ENCODE measurements at places on chromosomes 6 and 20. TPM values are rescaled to one million over a fixed set of nuclear protein-coding genes. Genes with fewer than 3 reads are reported as not detected.

The MYB gene
- 0.13 TPM for polyA plus RNA-seq

DNA sequence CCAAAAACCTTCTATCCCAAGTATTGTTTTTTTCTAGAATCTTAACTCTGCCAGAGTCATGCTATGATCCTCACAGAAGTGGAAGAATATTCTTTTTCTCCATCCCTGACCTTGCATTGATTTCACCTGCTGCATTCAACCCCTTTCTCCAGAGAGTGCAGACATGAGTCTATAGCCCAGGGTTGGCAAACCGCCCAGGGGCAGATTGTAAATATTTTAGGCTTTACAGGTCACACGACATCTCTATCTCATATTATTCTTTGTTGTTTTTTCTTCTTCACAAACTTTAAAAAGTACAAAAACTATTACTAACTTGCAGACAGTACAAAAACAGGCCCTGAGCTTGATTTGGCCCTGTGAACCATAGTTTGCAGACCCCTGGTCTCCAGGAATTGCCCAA lies 112.1 kb upstream of the ASF1A start:
- DNase-seq, result no peak

- DNase-seq, result no peak
These were observed 32.4 kb downstream of the SLC16A10 start for GRCh38 chr6:111119571-111120329.

DNA sequence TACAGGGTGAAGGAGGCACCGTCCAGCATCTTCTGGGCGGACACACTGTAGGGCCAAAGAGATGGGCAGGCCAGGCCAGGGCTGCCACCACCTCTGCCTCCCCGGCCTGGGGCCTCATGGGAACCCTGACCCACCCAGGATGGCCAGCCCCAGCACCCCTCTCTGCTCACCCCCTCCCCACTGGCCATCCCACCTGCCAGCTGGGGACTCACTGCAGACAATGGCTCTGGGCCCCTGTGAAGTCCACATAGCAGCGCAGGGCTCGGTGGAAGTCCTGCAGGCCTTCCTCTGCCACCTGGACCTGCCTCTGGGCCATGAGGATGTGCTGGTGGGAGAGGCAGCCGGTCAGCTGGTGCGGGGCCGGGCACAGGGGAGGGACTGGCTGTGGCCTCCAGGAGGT lies 3.6 kb upstream of the C20orf144 start:
- DNase-seq, result no peak

GRCh38 chr6:80610846-80611245 lies 504.4 kb downstream of the BCKDHB start:
- no peak for DNase-seq

GRCh38 chr6:136784271-136784664 lies 8.0 kb downstream of the MAP3K5 start:
- no peak for DNase-seq

DNA sequence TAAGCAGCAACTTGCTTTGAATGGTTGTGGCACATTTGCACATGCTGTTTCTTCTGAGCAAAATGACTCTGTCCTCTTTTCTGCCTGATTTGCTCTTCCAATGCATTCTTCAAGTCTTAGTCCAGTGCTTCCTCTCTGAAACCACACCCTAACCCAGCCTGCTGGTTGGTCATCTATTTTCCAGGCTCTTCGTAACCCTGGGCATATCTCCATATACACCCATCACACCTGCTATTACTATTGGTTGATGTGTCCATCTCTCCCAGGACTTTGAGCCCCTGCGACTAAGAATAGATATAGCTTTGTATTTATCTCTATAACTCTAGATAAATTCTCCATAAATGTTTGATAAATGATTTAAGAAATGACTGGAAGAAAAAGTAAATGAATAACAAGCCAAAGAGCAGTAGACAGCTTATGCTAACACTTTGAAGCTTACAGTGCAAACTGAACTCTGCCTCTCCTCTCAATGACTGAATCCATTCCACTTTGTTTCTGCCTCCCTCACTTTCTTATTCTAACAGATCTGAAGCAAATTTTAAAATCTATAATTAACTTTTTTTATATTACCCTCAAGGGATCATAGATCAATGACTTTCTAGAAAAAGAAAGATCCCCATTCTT lies 59.7 kb upstream of the NT5E start:
- no peak for DNase-seq

The KIF13A gene
- polyA plus RNA-seq, result 0.91 TPM

- DNase-seq, result no peak
These were observed 56.3 kb upstream of the TULP1 start for GRCh38 chr6:35569011-35569461.

The CST3 gene
- polyA plus RNA-seq, result 3.2 TPM

GRCh38 chr20:4544765-4545164 lies 176.9 kb upstream of the PRND start:
- no peak for DNase-seq

The TUBB2B gene
- polyA plus RNA-seq, result not detected

The GPLD1 gene
- 2.2 TPM for polyA plus RNA-seq

The KIAA0408 gene
- polyA plus RNA-seq, result not detected

GRCh38 chr6:153564803-153565202 lies 433.7 kb upstream of the RGS17 start:
- no peak for DNase-seq

The FAM184A gene
- polyA plus RNA-seq, result not detected

- no peak for DNase-seq
These were observed 7.8 kb downstream of the ADA start for GRCh38 chr20:44643596-44644229.

The SLC24A3 gene
- not detected for polyA plus RNA-seq

The NHLRC1 gene
- 1.6 TPM for polyA plus RNA-seq

- DNase-seq, result peak; percentile 33
These were observed 635 bp upstream of the C20orf203 start for GRCh38 chr20:32674362-32674789.

DNA sequence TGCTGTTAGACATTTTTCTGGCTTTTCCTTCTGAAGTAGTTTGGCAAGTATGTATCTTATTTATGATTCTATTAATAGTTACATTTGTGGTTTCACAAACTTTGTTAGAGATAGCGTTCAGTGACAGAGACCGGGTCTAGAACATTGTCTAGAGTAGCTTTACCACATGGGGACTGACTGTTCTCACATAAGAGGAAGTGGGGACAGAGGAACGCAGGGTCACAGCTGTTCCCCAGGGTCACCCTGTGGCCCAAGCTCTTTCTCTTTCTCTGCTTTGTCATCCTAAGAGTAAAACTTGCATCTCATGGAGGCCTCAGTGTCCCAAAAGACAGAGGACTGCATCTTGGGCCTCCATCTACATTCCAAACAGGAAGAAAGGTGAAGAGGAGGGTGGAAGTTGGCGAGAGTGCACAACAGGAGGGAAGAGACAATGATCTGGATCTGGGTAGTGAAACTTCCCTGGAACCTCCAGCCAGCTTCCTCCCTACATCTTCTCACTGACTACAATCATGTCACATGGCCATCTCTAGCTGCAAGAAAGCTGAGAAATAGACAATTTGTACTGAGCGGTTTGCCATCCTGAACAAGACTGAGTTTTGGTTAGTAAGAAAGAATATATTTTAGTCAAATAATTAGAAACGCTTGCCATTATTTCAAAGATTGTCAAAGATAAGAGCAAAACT lies 645.8 kb upstream of the ARID1B start:
- DNase-seq, result peak; percentile 52

GRCh38 chr6:99282479-99283062 lies 66.9 kb downstream of the FAXC start:
- no peak for DNase-seq

DNA sequence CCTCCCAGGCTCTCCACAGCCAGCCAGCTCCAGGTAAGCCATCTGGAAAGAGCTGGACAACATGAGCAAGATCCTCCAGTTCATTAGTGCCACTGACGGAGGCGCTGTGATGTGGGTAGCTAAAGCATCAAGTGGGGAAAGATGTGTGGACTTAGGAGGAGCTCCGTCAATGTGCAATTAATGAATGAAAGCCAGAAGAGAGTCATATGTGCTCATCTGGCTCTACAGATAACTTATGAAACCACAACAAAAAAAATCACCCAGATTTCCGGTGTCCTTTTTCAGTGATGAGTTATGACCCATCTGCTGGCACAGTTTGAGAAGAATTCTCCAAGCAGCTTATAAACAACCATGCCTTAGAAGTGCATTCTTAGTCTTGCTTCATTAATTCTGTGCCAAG lies 311.7 kb upstream of the PLCB4 start:
- no peak for DNase-seq

- DNase-seq, result no peak
These were observed 3.7 kb upstream of the CD2AP start for GRCh38 chr6:47473791-47474346.

DNA sequence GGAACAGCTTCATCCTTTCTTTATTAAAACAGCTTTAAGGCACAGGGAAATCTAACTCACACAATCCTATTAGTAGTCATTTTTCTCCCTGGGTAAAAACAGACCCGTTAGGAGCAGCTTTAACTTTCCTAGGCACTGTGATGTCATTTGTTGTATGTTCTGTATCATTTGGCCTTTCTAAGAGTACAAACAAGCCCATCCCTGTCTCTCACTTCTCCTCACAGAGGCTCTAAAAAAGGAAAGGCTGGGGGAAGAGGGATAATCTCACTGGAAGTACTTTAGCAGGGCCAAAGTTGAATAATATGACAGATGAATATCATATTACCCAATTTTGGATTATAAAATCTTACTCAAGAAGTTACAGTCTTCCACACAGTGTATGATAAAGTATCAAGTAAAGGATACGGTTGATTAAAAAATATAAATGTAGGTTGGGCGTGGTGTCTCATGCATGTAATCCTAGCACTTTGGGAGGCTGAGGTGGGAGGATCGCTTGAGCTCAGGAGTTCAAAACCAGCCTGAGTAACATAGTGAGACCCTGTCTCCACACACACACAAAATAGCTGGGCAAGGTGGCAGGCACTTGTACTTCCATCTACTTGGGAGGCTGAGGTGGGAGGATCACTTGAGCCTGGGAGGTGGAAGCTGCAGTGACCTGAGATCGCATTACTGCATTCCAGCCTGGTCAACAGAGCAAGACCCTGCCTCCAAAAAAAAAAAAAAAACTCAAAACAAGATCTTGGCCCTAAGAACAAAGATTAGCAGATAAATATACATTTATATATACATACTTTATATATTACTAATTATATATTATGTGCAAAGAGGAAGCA lies 7.9 kb downstream of the NUDT3 start:
- DNase-seq, result no peak

DNA sequence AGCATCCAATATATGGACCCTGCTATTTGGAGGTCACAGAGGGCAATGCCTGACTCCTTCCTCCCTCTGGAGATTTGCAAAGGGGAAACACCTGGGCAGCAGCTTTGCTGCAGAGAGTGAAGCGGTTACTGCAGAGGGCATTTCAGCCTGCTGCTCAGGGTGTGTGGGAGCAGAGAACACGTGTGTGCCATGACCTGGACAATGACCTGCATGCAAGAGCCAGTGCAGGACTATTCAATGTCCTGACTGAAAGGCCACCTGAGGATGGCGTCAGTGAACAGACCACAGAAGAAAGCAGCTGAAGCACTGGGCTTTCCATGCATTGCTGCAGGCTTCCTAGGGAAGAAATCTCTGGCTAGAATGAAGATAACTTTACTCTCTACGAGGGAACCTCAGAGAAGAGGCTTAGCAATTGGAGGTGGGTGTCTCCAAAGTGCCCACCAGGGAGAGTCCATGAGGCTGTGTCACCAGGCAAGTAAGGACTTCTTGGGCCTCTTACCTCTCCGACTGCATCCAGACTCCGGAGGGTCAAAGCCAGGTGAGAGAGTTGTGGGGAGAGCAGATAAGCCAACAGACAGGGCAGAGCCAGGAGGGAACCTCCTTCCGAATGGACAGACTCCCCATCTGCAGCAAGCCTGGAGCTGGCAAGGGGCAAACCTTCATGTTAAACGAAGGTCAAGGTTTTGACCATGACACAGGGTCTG lies 52.9 kb upstream of the PMEPA1 start:
- DNase-seq, result no peak

DNA sequence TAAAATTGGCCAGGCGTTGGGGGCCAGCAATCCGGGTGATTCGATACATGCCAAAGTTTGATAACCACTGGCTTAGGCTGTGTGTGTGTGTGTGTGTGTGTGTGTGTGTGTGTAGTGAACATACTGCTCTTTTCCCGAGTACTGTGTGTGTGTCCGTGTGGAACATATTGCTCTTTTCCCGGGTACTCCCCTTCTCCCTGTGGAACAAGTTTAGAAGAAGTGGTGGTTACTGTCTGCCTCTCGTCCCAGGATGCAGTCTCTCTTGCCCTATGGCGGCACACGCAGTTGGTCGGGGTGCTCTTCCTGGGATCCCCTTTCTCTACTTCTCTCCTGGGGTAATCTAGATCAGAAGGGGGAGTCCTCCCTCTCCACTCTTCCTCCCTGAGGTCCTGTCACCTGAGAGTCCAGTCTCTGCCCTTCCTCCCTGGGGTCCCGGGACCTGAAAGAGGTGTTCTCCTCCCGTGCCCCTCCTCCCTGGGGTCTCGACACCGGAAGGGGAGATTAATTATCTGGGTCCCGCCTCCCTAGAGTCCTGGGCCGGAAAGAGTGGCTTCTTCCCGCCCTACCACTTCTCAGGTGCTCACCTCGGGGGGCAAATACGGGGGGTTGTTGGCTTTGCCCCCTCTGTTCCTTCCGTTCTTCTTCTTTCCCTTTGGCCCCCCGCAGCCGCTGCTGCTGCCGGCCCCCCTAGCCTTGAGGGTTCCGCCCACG lies 516 bp downstream of the GTPBP2 start:
- DNase-seq, result peak; percentile 49

The PRDM13 gene
- not detected for polyA plus RNA-seq

The KCNQ5 gene
- polyA plus RNA-seq, result 4.3 TPM

DNA sequence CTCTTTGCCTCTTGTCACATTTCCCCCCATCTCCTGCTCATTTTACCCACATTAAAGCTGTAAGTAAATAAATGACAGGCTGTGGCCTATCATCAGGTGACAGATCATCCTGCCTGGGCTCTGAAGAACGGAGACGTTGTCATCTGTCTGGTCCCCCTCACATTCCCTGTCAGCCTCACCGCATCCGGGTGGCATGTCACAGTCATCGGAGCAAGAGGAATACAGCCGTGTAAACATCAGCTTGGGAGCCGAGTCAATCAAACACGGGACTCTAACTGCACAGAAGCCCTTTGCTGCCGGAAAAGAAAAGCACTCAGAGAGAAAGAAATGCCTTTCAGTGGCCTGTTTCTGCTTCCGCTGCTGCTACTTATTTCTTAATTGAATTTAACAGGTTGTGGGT lies 371.9 kb upstream of the ID4 start:
- DNase-seq, result no peak

The PPP1R16B gene
- 38.5 TPM for polyA plus RNA-seq

DNA sequence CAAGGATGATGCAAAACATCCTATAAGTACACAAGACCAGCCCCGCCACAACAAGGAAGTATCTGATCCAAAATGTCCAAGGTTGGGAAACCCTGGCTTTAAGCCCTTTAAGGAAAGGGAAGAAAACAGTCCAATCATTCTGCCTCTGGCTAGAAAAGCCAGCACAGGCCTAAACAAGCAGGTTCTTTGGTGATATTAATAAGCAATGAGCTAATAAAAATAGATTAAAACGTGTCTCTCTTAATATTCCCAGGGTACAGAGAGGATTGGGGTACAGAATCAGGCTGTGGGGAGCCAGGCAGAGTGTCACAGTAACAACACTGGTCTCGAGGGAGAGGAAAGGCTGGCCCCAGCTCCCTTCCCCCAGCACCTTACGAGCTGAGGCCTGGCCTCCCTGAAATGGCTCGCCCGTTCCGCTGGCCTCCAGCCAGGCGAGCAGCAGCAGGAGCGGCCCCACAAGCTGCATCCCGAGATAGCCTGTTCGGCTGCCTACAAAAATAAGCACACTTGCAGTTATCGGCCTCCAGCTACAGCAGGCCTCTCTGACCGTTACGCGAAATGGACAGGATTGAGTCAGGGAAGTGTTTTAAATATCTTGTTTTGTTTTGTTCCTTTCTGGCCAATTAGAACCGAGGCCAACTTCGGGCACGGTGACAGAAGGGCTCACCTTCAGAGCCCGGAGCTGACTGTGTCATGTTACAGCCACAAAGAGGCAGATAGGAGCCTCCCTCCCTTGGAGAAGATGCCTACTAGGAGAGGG lies 4.0 kb upstream of the ZMYND8 start:
- no peak for DNase-seq
